GM10248 (cell line): ENCODE measurements at places on chromosomes 5 and 9.

- DNase-seq = no peak
These were observed 62.4 kb upstream of the HTR4 start for GRCh38 chr5:148716716-148717115.

- DNase-seq = no peak
These were observed 2.7 kb downstream of the ADAMTS2 start for GRCh38 chr5:179342577-179342976.

- no peak for DNase-seq
These were observed 1964.0 kb upstream of the CDH6 start for GRCh38 chr5:29229461-29229860.

GRCh38 chr5:72177538-72177937 is 70.3 kb downstream of the MAP1B start:
- DNase-seq = peak; percentile 21

GRCh38 chr9:128365525-128365924 is 5.6 kb upstream of the URM1 start:
- no peak for DNase-seq
